Activated B cell treated with CpG ODN at 0.5 μM for 24 hours (primary cell): ENCODE measurements at places on chromosomes 5 and 9.

DNA sequence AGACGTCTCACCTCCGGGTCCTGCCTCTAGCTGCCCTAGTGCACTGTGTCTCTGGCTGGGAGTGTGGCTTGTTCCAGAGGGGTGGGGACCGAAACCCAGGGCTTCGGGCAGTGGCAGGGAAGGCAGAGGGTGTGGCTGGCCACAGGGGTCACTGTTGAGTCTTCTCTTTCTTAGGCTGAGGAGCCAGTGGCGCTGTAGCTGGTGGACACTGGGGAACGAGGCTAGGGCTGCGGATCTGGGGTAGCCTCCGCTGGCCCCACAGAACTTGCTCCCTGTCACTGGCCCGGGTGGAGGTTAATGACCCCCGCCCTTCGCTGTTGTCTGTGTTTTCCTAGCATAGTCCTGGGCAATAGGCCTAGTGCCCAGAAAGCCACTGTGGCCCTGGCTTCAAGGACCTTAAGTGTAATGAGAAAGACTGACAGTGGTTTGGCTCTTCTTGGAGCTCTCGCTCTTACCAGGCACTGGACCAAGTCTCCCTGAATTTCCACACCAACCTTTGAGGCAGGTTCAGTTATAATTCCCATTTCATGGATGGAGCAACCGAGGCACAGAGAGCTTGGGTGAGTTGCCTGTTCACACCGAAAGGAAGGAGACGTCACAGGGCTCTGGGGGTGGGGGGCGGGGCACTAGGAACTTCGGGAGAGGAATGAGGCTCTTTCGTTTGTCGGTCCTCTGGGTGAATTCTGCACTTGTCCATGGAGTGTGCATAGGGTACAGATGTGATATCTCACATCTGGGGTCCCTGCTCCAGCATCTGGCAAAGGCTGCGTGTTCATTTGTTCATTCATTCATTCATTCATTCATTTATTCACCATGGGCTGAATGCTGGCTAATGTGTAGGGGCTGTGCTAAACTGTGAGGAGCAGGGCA is 4.8 kb upstream of the IER5L start:
- DNase-seq, result no peak

DNA sequence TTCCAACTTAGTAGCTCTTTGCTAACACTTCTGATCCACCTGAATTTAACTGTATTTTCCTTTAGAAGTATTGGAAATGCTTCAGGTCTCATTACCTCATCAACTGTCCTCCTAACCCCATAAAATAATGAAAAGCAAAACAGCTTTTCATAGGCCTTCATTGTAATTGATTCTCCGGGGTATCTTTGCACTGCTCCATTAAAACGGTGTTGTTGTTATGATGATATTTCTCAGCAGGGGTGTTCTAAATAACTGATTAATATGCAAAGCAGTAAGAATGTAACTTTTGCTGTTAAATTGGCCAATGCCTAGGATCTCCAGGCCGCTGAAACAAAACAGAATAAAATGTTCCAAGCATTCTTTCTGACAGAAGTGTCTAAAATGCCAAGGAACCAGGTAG is 1983.2 kb downstream of the EFNA5 start:
- DNase-seq, result no peak

- DNase-seq, result no peak
These were observed 87.0 kb upstream of the ATG10 start for GRCh38 chr5:81884871-81885270.

DNA sequence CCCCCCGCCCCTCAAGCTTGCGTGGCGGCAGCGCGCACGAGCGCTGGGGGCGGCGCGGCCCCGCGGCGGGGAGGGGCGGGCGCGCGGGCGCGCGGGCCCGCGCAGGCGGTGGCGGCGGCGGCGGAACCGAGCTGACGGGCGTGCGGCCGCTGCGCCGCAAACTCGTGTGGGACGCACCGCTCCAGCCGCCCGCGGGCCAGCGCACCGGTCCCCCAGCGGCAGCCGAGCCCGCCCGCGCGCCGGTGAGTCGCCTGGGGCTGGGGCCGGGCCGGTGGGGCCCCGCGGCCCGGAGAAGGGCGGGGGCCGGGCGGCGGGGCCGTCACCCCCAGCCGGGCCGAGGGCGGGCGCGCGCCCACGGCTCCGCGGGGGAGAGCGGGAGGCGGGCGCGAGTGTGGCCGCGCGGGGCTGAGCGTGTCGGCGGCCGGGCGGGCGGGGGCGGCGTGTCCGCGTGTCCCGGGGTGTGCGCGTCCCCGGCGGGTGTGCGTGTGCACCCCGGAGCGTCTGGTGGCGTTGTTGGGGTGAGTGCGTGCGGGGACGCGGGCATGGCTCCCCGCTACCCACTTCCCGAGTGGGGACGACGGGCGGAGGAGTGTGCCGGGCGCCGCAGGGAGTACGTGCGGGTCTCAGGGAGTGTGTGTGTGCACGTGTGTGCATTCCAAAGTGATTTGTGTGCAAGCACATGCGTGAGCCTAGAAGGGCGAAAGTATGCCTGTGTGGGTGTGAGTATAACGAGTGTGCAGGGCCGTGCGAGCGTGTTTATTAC is at the start of gene NEK6:
NEK6 (plus strand) TSS at position 106 of the 763 bp plus-strand sequence. CDS start 44,016 bp downstream, outside the sequence.
- peak; percentile 56 for DNase-seq

GRCh38 chr5:81156732-81157131 is 76.4 kb upstream of the CKMT2 start:
- no peak for DNase-seq

GRCh38 chr5:93887678-93888077 is 146.3 kb upstream of the POU5F2 start:
- DNase-seq, result no peak

GRCh38 chr9:133246562-133246961 is 28.4 kb downstream of the ABO start:
- no peak for DNase-seq

DNA sequence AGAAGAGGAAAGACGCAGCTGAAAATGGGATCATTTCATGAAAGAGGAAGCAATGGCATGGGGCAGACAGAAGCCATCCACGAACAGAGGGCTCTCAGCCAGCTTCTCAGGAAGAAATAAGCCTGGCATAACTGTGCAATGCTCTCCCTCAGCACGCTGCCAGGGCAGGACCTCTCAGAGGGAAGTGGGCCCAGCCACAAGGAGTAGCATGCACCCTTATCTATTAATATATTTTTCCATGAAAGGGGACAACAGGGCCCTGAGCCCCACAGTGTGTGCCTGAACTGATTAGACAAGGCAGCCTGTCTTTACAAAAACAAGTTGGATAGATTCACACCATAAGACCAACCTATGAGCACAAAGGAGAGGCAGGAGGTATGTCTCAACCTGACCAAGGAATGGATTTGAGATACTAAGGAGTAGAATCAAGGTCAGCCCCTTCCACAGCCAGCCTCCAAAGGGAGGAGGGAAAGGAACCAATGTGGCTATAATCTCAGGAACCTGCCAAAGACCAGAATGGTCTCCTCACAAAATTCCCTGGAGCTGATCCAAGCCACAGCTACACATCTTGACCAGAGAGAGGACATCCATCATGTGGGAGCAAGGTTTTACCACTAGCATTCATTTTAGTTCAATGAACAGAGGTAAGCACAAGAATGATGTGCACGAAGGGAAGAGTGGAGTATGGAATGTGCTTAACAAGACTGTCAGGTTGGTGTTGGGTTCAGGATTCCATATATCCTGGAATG is 154.8 kb downstream of the SIL1 start:
- DNase-seq, result no peak

GRCh38 chr5:178280631-178281030 is 48.0 kb upstream of the PHYKPL start:
- DNase-seq, result no peak

GRCh38 chr5:145110834-145111233 is 724.3 kb downstream of the PRELID2 start:
- DNase-seq, result no peak

DNA sequence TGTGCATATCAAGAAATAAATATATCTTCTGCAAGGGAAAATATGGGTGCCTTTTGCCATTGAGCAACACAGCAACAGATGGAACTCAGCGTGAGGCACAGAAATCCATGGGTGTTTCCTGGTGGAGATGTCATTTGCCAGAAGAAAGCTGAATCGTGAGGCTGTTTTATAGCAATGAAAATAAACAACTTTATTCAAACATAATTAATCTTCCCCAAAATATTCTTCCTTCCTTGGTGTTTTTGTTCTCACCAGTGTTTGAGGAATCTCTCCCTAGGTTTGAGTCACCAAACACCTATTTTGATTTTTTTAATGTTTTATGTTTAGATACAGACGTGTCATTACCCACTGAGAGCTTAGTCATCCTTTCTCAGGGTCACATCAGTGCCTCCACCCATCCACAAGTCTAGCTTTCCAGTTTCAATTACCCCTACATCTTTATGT is 65.8 kb upstream of the PAPPA start:
- no peak for DNase-seq

- DNase-seq, result no peak
These were observed 284.6 kb upstream of the TLE4 start for GRCh38 chr9:79286992-79287707.

DNA sequence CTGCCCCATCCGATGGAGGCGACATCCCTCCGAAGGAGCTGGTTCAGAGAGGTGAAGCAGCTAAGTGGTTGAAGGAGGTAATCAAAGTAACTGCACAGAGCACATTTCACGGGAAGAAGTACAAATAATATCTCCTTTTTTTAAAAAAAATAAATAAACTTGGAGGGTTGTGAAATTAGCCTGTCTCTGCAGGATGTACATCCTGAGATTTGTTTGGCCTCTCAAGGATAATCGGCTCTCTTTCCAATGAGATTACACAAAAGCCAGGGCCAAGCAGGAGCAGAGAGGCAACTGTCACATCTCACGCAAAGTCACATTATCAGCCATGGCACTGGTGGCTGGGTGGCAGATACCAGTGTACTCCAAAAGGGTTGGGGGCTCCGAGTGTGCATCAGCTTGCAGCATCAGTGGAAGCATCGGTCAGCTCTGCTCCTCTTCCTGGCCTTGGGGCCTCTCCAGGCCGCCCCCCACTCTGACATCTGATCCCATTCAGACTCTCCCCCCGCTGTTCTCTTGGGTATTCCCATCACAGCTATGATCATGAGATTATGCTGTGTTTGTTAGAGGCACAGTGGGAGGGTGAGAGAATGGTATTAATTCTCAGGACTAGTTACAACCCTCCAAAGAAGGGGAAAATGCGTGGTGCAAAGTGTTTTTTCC is 109.9 kb downstream of the UGCG start:
- no peak for DNase-seq

GRCh38 chr5:1657161-1657741 is 133.5 kb upstream of the LPCAT1 start:
- DNase-seq, result no peak

DNA sequence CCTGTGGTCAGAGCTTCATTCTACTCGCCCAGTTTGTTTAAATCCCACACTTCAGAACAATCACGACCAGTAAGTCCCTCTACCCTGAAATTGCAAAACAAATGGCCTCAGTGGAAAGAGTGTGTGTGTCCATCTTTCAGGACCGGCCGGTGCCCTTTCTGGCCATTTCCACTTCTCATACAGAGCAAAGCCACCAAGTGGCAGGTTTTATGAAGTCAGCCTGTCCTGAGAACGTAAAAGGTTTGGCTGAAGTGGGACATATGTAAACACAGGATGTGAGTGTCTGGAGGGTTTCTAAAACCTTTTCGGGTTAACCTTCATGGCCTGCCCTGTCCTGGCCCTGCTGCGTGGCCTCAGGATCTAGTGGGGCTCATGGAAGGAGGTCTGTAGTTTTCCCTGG is 24.7 kb downstream of the NXNL2 start:
- no peak for DNase-seq

DNA sequence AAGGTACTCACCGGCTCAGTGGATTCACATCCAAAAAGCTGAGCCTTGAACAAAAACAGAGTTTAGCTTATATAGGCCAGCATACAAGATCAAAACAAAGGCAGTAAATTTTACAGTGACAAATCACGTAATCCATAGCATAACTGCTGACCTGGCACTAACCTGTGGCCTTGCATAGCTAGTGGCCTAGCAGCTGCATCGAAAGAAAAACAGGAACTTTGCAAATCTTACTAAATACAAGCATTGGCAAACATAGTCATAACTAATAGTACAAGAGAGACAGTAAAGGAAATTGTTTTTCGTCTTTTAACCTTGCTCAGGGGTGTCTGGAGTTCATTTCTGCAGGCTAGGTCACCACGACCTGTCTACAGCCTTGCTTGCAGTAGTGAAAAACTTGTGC is 4.8 kb downstream of the HSDL2 start:
- no peak for DNase-seq

DNA sequence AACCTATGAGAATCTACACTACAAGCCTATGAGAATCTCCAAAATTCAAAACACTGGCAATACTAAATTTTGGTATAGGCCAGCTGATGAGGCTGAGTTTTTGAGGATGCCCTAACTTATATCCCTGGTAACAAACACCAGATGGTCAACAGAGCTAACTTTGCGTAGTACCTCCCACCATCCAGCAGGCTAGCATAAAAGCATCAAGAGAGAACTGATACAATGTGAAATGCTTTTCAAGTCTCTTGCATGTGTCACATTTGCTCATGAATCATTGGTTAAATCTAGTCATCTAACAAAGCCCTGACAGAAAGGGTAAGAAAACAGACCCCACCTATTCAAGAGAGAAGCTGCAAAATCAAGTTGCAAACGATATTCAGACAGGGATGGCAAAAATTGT is 1609.7 kb upstream of the CDH9 start:
- DNase-seq, result no peak

GRCh38 chr5:113128082-113128481 is 151.5 kb downstream of the DCP2 start:
- DNase-seq, result no peak

- no peak for DNase-seq
These were observed 86.7 kb upstream of the ICE1 start for GRCh38 chr5:5335700-5336264.

- DNase-seq, result no peak
These were observed 78.8 kb downstream of the CFAP90 start for GRCh38 chr5:7772141-7772540.

DNA sequence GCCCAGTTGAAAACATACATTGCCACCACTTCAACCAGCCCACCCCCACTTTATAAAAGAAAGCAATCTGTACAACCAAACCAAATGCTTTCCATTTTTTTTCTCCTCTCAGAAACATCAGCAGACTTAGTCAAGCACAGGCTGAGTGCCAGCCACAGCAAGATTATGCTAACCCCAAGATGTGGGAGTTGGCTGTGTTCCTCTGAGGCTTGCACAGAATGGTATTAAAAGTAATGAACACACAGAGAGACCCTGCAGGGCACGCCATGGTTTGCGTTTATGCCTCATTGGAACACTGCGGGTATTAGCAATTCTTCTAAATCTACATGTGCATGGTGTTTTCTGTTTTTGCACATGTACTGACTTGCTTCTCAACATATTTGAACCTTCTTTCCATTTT is 419.9 kb upstream of the GRAMD2B start:
- DNase-seq, result no peak

- no peak for DNase-seq
These were observed 169.3 kb upstream of the PPP1R2B start for GRCh38 chr5:156680831-156681230.
